PC-9 (cell line): ENCODE measurements at places on chromosomes 2 and 18. TPM values are rescaled to one million over a fixed set of nuclear protein-coding genes. Genes with fewer than 3 reads are reported as not detected.
A peak's percentile ranks its signal among the peaks of the same experiment; 100 is the strongest.

The B4GALT6 gene
- total RNA-seq, result 3.0 and 5.3 TPM in 2 replicates

The TMEM198 gene
- total RNA-seq, result 3.6 and 5.8 TPM in 2 replicates

DNA sequence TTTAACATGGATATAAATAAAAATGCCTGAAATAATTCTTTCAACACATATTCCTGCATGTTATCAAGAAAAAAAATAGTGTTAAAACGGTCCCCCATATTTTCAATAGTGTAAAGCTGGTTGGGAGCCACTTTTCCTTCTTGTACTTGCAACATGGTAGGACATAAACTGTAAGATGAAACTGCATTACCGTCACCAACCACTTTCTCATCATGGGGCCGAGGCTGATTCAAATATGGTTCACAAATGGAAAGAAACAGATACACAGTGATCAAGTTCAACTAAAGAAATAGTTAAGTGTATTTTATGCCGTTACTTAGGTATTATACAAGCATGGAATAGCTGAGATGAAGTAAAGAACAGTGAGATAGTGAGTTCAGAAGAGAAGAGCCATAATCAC lies 360.7 kb downstream of the ZEB2 start:
- H3K4me1 ChIP-seq, result no peaks in the 10 kb centered on the region
- H3K4me3 ChIP-seq, result no peak overlapping the region
- H3K27me3 ChIP-seq, result no peaks in the 10 kb centered on the region
- DNase-seq, result no peak

DNA sequence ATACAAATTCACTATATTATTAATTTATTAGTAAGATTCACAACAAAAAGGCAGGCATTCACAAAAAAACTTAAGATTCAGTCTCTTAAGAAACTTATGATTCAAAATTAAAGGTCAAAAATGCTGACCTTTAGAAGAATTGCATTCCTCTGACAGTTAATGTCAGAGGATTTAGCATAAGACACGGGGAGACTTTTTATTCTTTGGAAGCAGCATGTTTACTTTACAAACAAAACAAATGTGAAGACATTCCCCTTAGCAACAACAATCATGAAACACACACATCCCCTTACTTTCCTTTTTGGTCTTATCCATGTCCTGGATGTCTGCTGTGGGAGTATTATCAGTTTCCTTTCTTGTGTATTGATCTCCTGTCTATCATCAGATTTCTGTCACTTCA lies 117.1 kb downstream of the RAD51AP2 start:
- H3K4me3 ChIP-seq, result no peak overlapping the region
- no peaks in the 10 kb centered on the region for H3K27me3 ChIP-seq
- H3K4me1 ChIP-seq, result no peaks in the 10 kb centered on the region
- H3K36me3 ChIP-seq, result no peaks in the 10 kb centered on the region
- no peak for DNase-seq
- no peak overlapping the region for H3K27ac ChIP-seq

GRCh38 chr2:58241546-58241864 lies 380 bp upstream of the FANCL start:
- H3K4me3 ChIP-seq, result peak overlapping the region; percentile 94
- H3K4me1 ChIP-seq, result peaks cover 23% of the 10 kb centered on the region
- H3K36me3 ChIP-seq, result peaks cover 5% of the 10 kb centered on the region; the same call in 1 of the 2 replicates
- no peaks in the 10 kb centered on the region for H3K27me3 ChIP-seq
- DNase-seq, result no peak
- peak overlapping the region; percentile 59 for H3K27ac ChIP-seq

- H3K27me3 ChIP-seq, result peaks cover 36% of the 10 kb centered on the region
- no peak overlapping the region for H3K4me3 ChIP-seq
- no peaks in the 10 kb centered on the region for H3K4me1 ChIP-seq
- no peak overlapping the region for H3K27ac ChIP-seq
- DNase-seq, result no peak
Observed at GRCh38 chr2:128754246-128754724, 435.6 kb upstream of the HS6ST1 start.

GRCh38 chr18:49319590-49319989 lies 140.9 kb downstream of the DYM start:
- no peak for DNase-seq
- H3K27ac ChIP-seq, result no peak overlapping the region
- H3K4me3 ChIP-seq, result no peak overlapping the region
- H3K27me3 ChIP-seq, result no peaks in the 10 kb centered on the region
- H3K4me1 ChIP-seq, result peaks cover 18% of the 10 kb centered on the region
- no peaks in the 10 kb centered on the region for H3K36me3 ChIP-seq

GRCh38 chr2:36800381-36800780 lies 103.9 kb downstream of the VIT start:
- DNase-seq, result no peak
- H3K4me3 ChIP-seq, result no peak overlapping the region
- H3K4me1 ChIP-seq, result no peaks in the 10 kb centered on the region
- no peak overlapping the region for H3K27ac ChIP-seq
- no peaks in the 10 kb centered on the region for H3K27me3 ChIP-seq
- H3K36me3 ChIP-seq, result no peaks in the 10 kb centered on the region

- no peaks in the 10 kb centered on the region for H3K36me3 ChIP-seq
- no peak overlapping the region for H3K4me3 ChIP-seq
- no peaks in the 10 kb centered on the region for H3K4me1 ChIP-seq
- no peak overlapping the region for H3K27ac ChIP-seq
- no peak for DNase-seq
Observed at GRCh38 chr18:31957728-31958127, 14.8 kb upstream of the TRAPPC8 start.

DNA sequence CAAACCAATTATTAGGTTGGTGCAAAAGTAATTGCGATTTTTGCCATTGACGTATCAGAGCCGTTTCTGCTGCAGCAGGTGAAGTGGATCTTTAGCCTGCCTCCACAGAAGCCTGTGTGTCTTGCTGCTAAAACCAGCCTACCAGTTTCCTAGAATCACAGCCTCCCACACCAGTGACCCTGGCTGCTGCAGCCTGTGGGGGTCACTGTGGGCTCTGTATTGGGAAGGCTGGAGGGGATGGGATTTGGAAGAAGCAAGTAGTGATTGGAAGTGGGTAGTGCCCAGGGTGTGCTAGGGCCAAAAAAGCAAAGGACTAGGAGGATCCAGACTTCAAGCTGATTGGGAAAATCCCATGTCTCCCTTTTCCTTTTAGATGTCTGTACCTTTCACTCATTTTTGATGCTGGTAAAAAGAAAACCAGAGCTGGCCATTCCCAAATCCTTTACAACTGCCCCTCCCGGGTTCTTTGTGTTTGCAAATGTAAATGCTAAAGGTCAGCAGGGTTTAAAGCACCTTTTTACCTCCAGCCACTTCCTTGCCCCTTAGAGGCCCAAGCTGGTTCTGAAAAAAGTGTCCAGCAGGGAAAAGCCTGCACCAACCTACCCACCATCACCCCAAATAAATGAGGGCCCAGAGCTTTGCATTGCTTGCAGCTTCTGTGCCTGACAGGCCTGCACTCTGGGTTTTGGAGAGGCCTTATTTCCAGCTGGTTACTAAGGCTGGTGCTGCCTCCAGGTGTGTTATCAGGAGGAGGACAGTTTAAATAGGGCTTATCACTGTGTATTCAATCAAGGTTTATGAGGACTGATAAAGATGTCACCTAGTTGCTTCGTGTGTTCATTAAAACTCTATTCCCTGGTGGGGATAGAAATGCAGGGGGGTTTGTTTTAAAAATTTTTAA lies 172.0 kb downstream of the MIB1 start:
- no peaks in the 10 kb centered on the region for H3K36me3 ChIP-seq
- H3K4me1 ChIP-seq, result no peaks in the 10 kb centered on the region
- H3K4me3 ChIP-seq, result no peak overlapping the region

GRCh38 chr2:100782380-100782878 lies 37.5 kb upstream of the NPAS2 start:
- peaks cover 82% of the 10 kb centered on the region for H3K4me1 ChIP-seq
- peak overlapping the region; percentile 92 for H3K27ac ChIP-seq
- H3K27me3 ChIP-seq, result no peaks in the 10 kb centered on the region
- no peaks in the 10 kb centered on the region for H3K36me3 ChIP-seq

The ZNG1B gene
- total RNA-seq, result 37.5 and 42.2 TPM in 2 replicates

The CPS1 gene
- total RNA-seq, result 20.3 and 27.5 TPM in 2 replicates

The TUBA4B gene
- total RNA-seq, result not detected in 2 replicates

DNA sequence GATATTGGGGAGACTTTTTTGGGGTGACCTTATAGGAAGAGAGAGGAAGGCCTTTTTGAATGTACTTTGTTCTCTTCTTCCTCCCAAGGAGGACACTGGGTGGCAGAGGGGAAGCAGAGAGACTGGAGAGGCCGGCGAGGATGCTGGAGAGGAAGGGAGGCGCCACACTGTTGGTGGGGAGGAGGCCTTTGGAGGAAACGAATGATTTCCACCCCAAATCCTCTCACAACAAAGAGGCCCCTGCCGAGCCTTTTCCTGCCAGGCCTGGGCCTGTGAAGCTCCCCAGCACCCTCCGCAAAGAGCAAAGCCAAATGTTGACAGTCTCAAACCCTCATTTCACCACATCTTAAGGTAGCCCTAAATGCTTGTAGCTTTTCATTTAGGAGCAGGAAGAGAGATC lies 59.0 kb upstream of the UPP2 start:
- no peak for DNase-seq
- no peak overlapping the region for H3K27ac ChIP-seq
- no peaks in the 10 kb centered on the region for H3K4me1 ChIP-seq
- no peaks in the 10 kb centered on the region for H3K36me3 ChIP-seq
- no peak overlapping the region for H3K4me3 ChIP-seq
- H3K27me3 ChIP-seq, result no peaks in the 10 kb centered on the region

The TRAF3IP1 gene
- total RNA-seq, result 50.2 and 51.7 TPM in 2 replicates

GRCh38 chr2:8111193-8111592 lies 570.7 kb upstream of the ID2 start:
- no peak overlapping the region for H3K4me3 ChIP-seq
- no peak for DNase-seq
- no peaks in the 10 kb centered on the region for H3K36me3 ChIP-seq
- no peaks in the 10 kb centered on the region for H3K4me1 ChIP-seq
- peaks cover 4% of the 10 kb centered on the region; the same call in 1 of the 2 replicates for H3K27me3 ChIP-seq

The DDX1 gene
- 54.2 and 70.7 TPM in 2 replicates for total RNA-seq

- no peak for DNase-seq
- no peaks in the 10 kb centered on the region for H3K4me1 ChIP-seq
- no peaks in the 10 kb centered on the region for H3K27me3 ChIP-seq
- no peak overlapping the region for H3K27ac ChIP-seq
- H3K36me3 ChIP-seq, result no peaks in the 10 kb centered on the region
Observed at GRCh38 chr2:134337631-134338030, 83.8 kb downstream of the MGAT5 start.

The STPG4 gene
- total RNA-seq, result 6.5 and 8.7 TPM in 2 replicates

DNA sequence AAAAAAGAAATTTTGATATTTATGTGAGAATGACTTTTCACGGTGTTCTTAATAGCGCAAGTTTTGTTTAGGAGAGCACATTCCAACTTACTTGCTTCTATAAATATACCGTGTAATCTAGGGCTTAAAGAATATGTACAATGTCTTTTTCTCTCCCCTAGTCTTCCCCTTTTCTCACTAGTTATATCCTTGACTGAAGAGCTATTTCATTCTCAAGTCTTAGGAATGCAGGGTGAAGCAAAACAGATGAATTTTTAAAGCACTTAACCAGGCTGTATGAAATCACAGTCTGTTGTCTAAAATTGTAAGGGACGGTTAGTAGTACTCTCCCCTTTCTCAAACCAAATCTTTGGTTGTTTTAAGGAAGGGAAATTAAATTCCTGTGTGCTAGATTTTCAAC lies 29.6 kb upstream of the SLC30A6 start:
- H3K27me3 ChIP-seq, result no peaks in the 10 kb centered on the region
- H3K4me1 ChIP-seq, result peaks cover 9% of the 10 kb centered on the region; the same call in 1 of the 2 replicates
- no peak overlapping the region for H3K4me3 ChIP-seq

- H3K4me1 ChIP-seq, result no peaks in the 10 kb centered on the region
- no peak for DNase-seq
- H3K27me3 ChIP-seq, result no peaks in the 10 kb centered on the region
- no peak overlapping the region for H3K4me3 ChIP-seq
- H3K27ac ChIP-seq, result no peak overlapping the region
Observed at GRCh38 chr18:43681661-43682060, 404.4 kb upstream of the SYT4 start.

The DTNA gene
- not detected in 2 replicates for total RNA-seq

- no peaks in the 10 kb centered on the region for H3K27me3 ChIP-seq
- H3K36me3 ChIP-seq, result no peaks in the 10 kb centered on the region
- no peak for DNase-seq
- no peak overlapping the region for H3K4me3 ChIP-seq
- H3K27ac ChIP-seq, result no peak overlapping the region
Observed at GRCh38 chr18:56388571-56388970, 249.8 kb downstream of the TXNL1 start.

- no peak overlapping the region for H3K27ac ChIP-seq
- no peak overlapping the region for H3K4me3 ChIP-seq
- no peak for DNase-seq
- no peaks in the 10 kb centered on the region for H3K4me1 ChIP-seq
Observed at GRCh38 chr2:157761520-157761919, 114.6 kb downstream of the ACVR1 start.
